ENCODE measurements at places on chromosomes 4 and X.

DNA sequence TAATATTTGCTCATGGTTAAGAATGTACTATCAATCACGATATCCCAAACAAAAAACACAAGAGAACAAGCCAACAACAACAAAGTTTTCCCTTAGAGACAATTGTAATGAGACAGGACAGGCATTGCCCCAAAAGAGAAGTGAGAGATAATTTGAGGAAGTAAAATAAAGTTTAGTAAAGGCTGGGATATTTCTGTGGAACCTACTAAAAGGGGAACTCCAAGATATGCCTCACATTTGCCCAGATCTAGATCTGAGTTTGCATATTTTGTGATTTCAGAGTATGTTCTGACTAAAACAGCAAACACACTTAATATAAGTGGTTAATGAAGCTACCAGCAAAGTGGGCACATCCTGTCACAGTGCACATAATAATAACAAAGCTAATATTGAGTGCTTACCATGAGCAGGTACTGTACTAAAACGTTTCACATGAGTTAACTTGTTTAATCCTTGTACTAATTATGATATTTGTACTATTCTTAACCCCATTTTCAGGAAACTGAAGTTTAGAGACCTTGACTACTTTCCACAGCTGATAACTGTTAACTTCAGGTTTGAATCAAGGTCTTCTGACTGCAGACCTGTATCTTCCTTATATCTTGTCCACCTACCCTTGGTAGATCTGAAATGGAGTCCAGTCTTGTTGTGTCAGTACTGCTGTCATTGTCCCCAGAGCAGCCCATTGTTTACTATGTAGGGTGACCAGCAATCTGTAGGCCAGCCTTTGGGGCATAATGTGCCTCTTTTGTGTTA is 26.0 kb upstream of the BMP2K start:
- no peak for DNase-seq

- no peak for DNase-seq
These were observed 83.7 kb downstream of the MGST2 start for GRCh38 chr4:139749338-139749737.

DNA sequence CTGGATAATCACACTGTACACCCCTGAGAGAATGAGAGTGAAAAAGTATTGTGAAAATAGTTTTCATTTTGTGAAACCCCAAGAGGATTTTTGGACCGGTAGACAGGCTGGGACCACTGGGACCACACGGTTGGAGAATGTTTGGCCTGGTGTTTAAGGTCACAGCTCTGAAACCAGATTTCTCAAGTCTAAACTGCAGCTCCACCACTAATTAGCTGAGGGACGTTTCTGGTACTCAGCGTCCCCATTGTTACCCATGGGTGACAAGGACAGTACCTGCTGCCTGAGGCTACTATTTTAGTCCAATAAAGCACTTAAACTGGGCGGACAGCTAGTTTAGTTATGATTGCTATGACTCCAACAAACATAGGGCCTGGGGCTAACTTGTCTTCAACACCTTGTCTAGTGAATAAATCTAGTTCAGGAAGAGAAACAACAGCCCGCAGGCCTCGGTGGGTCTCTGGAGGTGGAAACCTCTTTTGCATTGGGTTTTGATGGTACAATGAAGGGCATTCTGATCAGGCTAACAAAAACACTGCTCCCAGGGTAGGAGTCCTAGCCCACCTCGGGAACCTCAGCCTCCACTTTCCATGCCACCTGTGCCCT is 509 bp upstream of the USP11 start:
- DNase-seq = no peak

GRCh38 chr4:61666244-61666643 is 466.1 kb downstream of the ADGRL3 start:
- DNase-seq = no peak

GRCh38 chr4:88045021-88045420 is 37.6 kb downstream of the PKD2 start:
- DNase-seq = no peak

GRCh38 chrX:47158131-47158530 is 13.1 kb downstream of the RBM10 start:
- DNase-seq = no peak

- no peak for DNase-seq
These were observed 1403.1 kb upstream of the TENM3 start for GRCh38 chr4:180840142-180840541.

DNA sequence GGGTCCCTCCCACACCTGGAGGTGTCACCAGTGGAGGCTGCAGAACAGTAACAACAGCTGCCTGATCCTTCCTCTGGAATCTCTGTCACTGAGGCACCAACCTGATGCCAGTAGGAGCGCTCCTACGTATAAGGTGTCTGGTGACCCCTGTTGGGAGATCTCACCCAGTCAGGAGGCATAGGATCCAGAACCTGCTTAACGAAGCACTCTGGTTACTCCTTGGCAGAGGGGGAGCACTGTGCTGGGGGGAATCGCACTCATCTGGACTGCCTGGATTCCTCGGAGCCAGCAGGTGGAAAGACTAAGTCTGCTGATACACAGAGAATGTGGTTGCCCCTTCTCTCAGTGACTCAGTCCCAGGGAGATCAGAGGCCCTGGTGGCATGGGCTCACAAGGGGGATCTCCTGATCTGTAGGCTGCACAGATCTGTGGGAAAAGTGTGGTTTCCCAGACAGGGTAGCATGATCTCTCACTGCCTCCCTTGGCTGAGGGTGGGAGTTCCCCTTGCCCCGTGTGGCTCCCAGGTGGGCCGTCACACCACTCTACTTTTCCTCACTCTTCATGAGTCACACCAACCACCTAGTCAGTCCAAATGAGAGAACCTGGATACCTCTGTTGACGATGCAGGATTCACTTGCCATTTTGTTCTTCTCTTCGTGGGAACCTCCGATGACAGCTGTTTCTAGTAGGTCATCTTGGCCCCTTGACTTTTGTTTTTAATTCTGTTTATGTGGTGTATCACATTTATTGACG is 305.9 kb downstream of the IDS start:
- no peak for DNase-seq

GRCh38 chrX:112889400-112889799 is 48.8 kb upstream of the AMOT start:
- no peak for DNase-seq

DNA sequence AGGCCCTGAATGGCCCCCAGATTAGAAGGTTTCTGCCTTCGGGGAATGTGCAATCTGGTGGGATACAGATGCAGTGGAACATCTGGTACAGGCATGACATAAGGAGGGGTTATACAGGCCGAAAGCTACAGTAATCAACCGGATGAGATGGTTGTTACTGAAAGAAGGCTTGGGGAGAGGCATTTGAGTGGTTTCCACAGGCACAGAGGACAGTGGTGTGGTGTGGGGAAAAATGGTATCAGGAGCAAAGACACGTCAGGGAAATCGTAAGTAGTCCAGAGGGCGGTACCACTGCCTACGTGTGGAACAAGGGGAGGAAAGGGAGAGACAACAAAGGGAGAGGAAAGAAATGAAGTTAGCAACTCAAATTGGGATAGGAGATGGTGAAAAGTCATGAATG is 3.0 kb downstream of the PDLIM3 start:
- no peak for DNase-seq

DNA sequence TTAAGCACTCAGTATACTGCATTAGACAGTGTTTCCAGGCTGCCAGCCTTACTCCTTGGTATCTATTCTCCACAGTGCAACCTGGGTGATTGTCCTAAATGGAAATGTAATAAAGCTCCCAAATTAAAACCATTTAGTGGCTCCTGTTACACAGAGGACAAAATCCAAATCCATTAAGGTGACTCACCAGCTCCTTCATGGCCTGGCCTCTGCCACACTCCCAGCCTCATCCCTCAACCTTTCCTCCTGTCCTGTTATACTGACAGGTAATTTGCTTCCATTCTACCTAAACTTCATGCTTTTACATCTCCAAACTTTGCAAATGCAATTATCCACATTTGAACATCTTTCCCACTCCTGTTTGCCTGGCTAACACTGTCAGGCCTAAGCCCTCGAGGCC is 140.3 kb downstream of the INPP4B start:
- no peak for DNase-seq

- no peak for DNase-seq
These were observed 516.6 kb downstream of the PPARGC1A start for GRCh38 chr4:23373261-23373660.

- no peak for DNase-seq
These were observed 375.5 kb upstream of the MAGEB18 start for GRCh38 chrX:25762656-25763055.

All from hematopoietic multipotent progenitor cell treated with erythropoietin and hydrocortisone succinate and interleukin-3 and kit ligand, for 17 days (in vitro differentiated cells).